ENCODE measurements at places on chromosomes 16 and 17.

- DNase-seq, result peak; percentile 23
These were observed 18.5 kb downstream of the ANKRD40 start for GRCh38 chr17:50689251-50689650.

- no peak for DNase-seq
These were observed 185.6 kb upstream of the TNRC6C start for GRCh38 chr17:77772899-77773358.

DNA sequence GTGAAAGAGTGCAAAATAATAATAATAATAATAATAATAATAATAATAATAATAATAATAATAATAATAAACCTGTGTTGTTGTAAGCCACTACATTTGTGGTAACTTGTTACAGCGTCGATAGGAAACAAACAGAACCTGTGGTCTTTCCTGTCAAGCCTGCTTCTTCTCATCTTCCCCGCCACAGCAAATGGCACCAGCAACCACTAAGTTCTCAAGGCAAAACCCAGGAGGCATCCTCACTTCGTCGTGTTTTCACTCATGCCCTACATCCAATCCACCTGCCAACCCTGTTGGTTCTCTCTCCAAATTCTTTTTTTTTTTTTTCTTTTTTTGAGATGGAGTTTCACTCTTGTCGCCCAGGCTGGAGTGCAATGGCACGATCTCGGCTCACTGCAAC lies 34.2 kb downstream of the ITGAE start:
- no peak for DNase-seq

DNA sequence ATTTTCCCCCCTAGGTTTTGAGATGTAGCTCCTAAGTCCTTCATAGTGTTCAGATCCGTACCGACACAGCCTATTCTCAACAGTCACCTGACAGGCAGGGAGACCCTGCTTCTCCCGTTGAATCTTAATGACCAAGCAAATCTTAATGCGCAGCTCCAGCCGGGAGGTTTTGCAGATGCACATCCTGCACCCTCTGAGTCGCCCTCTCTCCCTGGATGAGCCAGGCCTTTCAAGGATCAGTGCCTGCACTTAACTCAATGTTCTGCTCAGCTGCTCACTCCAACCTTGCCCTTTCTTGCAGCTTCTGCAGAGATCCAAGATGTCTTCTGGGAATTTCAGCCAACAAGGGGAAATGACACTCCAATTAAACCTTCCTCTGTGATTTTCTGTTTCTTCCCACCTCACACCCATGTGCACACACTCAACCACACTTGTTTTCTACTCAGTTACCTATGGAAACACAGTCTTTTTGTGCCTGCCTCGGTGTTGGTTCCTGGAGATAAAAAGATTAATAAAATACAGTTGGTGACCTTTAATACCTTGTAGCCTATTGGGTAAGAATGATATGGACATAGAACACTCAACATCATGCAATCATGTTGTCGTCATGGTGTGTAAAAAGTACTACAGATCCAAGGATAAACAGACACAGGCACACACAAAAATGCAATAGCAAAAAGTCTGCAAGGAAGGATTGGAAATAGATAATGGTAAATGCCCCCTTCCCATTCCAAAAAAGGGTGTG lies 76.9 kb upstream of the DYNLRB2 start:
- no peak for DNase-seq

DNA sequence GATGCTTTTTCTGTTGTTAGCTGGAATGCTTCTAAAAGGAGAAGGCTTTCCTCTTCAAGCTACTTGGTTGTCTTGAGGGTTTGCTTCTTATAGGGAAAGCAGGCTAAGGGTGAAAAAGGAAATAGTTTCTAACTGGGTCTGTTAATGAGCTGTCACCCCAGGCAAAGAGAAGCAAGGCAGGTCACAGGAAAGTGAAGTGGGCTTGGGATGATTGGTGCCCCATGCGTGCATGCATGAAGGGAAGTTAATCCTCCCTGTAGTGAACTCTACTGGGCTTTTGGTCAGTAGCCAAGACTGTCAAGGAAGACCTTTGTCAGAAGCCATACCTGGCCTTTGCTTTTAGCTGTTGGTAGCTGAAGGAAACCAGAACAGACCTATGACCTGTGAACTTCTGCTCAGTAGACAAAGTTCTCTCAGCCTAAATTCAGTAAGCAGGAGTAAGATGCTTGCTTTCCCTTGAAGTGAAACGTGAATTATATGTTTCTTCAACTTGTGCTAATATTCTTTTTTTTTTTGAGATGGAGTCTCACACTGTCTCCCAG lies 16.5 kb downstream of the TENT4B start:
- no peak for DNase-seq

DNA sequence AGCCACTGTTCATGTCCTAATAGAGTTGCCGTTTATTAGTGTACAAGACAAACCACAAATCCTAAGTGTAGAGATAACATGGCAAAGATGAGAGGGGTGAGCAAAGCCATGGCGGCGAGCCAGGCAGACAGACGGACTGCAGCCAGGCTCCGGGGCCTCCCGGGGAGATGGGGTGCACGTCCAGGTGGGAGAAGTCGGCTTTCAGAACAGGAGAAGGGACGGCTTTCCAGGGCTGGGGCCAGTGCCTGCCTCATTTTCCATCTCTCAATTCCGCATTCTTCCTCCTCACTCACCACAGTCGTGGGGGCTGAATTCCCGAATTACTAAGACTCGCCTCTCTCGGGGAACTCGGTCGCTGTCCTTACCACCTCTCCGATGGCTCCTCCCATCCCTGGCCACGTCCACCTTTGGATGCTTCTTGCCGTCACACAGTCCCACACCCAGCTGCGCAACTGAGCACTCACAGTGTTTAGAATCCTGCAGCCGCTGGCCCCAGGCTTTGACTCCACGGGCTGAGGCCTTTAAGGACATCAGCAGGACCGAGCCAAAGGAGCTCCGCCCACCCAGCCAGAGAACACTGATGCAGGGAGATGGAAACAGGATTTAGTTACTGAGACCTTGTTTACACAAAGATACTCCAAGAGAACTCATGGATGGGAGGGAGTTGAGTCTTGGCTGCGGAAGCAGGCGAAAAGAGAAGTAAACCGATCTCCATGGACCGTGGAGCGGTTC lies 59.7 kb downstream of the RNF112 start:
- DNase-seq, result peak; percentile 51

- peak; percentile 77 for DNase-seq
These were observed 271.5 kb downstream of the PHKB start for GRCh38 chr16:47732523-47733111.

GRCh38 chr17:17683710-17684365 lies 2.6 kb downstream of the RAI1 start:
- peak; percentile 48 for DNase-seq

DNA sequence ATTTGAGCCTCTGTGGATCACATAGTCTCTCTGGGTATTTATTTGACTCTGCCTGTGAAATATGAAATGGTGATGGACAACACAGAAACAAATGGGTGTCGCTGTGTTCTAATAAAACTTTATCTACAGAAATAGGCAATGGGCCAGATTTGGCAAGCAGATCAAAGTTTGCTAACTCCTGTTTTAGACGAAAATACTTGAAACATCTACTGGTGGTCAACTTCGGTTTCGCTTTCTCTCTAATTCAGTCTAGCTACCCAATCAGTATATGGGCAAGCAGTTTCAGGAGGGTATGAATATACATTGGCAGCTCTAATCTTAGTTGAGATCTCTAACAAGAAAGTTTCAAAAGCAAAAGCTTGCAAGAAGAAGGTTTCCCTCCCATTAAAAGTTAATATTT lies 60.1 kb upstream of the DYNLRB2 start:
- no peak for DNase-seq

DNA sequence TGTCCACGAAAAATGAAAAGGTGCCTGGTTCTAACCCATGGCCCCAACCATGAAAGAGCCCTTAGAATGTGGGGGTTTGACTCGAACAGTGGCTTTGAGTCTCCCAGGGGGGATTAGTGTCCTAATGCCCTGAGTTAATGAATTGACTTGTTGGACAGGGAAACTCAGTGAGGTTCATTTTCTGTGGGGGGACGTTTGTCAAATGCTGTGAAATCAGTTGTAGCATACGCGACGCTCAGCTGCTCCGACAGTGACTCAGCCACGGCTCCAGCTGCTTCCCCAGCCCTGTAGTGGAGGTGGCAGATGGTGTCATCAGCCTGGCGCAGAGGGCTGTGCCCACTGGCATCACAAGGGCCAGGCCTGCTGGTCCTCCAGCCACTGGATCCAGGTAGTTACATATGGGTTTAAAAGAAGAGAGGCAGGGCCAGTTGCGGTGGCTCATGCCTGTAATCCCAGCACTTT lies 3.9 kb upstream of the TMEM235 start:
- DNase-seq, result no peak

DNA sequence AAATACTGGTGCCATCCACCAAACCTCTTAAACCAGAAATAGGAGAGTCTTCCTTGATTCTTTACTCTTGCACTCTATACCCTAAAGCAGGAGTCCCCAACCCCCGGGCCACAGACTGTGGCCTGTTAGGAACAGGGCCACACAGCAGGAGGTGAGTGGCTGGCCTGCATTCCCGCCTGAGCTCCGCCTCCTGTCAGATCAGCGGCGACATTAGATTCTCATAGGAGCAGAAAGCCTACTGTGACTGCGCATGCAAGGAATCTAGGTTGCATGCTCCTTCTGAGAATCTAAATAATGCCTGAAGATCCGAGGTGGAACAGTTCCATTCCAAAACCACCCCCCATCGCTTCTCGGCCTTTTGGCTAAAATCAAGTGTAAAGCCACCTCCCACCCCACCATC lies 30.3 kb upstream of the SRCIN1 start:
- no peak for DNase-seq

GRCh38 chr17:82923366-82924113 lies 83.7 kb upstream of the ZNF750 start:
- no peak for DNase-seq

DNA sequence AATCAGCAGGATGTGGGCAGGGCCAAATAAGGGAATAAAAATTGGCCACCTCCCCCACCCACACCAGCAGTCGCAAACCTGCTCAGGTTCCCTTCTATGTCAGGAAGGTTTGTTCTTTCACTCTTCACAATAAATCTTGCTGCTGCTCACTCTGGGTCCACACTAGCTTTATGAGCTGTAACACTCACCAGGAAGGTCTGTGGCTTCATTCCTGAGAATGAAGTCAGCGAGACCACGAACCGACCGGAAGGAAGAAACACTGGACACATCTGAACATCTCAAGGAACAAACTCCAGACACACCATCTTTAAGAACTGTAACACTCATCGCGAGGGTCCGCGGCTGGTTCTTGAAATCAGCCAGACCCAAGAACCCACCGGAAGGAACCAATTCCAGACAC lies 115.5 kb upstream of the TBX2 start:
- peak; percentile 40 for DNase-seq

GRCh38 chr17:17453088-17453487 lies 23.7 kb upstream of the MED9 start:
- DNase-seq, result no peak

DNA sequence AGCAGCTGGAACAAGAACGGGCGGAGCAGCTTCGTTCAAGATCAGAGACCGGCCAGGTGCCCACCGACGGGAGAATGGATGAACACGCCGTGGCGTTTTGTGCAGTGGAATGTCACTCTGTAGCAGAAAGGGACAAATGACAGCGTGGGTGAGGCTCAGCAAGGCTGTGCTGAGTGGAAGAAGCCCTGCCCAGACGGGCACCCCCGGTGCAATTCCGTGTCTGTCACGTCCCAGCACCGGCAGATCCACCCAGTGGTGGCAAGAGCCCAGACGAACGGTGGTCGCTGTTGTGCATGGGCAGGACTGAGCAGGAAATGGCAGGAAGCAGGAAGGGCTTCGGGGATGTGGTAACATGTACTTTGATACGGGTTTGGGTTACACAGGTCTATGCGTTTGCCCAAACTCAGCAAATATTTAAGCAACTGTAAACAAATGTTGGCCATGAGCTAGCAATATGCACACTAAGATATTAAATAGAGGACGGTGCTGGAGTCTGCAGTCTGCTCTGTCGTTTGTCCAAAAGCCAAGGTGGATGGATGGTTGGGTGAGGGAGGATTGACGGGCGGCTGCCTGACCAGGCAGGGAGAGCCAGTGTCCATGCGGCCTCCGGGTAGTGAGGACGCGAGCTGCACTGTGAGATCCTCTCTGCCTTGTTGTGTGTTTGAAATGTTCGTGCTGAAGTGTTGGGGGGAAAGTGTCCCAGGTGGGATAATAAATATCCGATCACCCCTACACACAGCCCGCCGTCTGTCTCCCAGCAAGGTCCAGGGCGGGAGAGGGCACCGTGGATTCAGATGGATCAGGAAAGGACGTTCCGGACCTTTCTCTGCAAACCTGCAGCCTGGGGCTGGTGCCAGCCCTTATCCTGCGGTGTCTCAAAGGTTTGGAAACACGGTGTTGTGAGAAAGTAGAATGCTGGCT lies 48.4 kb downstream of the COX4I1 start:
- no peak for DNase-seq

- DNase-seq, result peak; percentile 37
These were observed 922 bp downstream of the FBXL19 start for GRCh38 chr16:30924076-30924912.

GRCh38 chr17:82372249-82373071 lies 895 bp downstream of the UTS2R start:
- no peak for DNase-seq

DNA sequence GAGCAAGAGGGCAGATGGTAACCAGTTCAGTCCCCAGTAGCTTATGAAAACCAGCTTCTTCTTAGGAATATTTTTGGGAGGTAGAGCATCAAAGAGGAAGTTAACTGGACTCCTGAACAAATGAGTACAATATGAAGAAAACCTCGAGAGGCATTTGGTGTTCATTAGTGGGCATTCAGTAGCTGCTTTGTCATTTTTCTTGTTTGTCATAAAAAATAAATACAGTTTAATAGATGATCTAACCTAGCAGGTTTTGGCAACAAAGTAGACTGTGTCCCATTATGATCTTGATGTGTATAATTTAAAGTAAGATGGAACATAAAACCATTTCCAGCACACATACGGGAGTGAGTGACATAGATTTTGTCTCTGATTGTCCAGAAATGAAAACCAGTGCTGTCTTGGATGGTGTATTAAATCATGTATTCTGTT lies 173.1 kb downstream of the HS3ST3A1 start:
- peak; percentile 34 for DNase-seq

GRCh38 chr17:37094391-37094790 lies 145.6 kb downstream of the AATF start:
- no peak for DNase-seq

GRCh38 chr16:79210607-79211006 lies 389.9 kb downstream of the MAF start:
- DNase-seq, result no peak
